Esophagus squamous epithelium (tissue), 5 donors: ENCODE measurements at places on chromosomes 1 and 21. TPM values are rescaled to one million over a fixed set of nuclear protein-coding genes. Genes with fewer than 3 reads are reported as not detected.

Gene USH2A
- total RNA-seq, result not detected

Gene RNU1-2
- total RNA-seq, result under 0.01 TPM

Gene HTR6
- total RNA-seq, result not detected

Gene SLC2A5
- total RNA-seq, result 1.9 TPM

- H3K36me3 ChIP-seq, result no peaks in the 10 kb centered on the region
- no peak overlapping the region for H3K4me3 ChIP-seq
Observed at GRCh38 chr1:229991724-229992333, 75.2 kb upstream of the GALNT2 start.

- no peak overlapping the region for H3K4me3 ChIP-seq
- H3K4me1 ChIP-seq, result peaks cover 13% of the 10 kb centered on the region
- no peaks in the 10 kb centered on the region for H3K27me3 ChIP-seq
- no peak for DNase-seq
Observed at GRCh38 chr1:116853680-116854402, 55.9 kb upstream of the PTGFRN start.

- no peak overlapping the region for H3K27ac ChIP-seq
- no peak for DNase-seq
- H3K4me1 ChIP-seq, result no peaks in the 10 kb centered on the region
- no peaks in the 10 kb centered on the region for H3K36me3 ChIP-seq
- H3K4me3 ChIP-seq, result no peak overlapping the region
Observed at GRCh38 chr21:34642211-34643075, 26.4 kb upstream of the CLIC6 start.
